Right lung (tissue), 10 donors: ENCODE measurements at places on chromosomes 6 and 20.

DNA sequence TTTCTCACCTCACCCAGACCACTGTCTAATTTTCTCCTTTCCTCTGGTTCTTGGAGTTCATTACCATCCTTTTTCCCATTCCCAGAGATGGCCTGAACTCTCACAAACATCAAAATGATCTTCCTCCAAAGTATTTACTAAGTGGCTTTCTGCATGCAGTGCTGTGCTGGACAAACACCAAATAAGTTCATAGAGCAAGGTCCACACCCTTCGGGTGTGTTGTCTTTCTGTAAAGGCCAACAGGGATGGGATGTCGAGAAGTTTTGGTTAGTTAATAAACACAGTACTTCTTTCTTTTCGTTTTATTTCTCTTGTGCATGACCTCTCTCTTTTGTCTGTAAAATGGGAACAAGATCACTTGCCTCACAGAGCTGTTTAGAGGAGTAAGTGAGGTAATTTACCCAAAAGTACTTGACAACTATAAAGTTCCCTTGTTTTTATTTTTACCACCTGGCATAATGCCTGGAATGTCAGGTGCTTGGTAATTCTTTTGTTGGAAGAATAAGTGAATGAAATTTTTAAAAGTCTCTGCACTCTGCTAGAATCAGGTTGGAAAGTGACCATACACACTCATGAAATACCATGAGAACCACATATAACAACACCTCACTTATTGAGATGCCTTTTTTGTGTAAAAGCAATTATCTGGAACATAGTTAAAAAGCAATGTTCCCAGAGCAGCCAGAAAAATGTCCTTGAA, 22.8 kb upstream of the CCN6 start:
- no peak for DNase-seq

DNA sequence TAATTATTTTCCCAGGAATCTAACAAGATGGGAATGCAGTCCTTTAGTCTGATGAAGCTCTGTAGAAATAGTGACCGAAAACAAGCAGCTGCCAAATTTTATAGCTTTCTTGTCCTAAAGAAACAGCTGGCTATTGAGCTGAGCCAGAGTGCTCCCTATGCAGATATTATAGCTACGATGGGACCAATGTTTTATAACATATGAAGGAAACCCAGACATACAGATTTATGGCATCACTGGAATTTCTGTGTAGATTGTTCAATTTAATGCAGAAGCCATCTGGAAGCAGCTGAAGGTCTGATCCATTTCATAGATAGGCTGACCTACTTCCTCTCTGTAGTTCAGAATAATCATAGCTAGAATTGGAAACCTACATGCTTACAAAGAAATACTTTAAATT, 11.8 kb upstream of the SNPH start:
- DNase-seq = peak; percentile 36

- no peak for DNase-seq
Measured at GRCh38 chr20:3209946-3210317, 634 bp downstream of the ITPA start.

- DNase-seq = no peak
Measured at GRCh38 chr6:24718449-24719124, 367 bp downstream of the C6orf62 start.

- peak; percentile 53 for DNase-seq
Measured at GRCh38 chr20:55406891-55407290, 598.4 kb downstream of the CBLN4 start.

DNA sequence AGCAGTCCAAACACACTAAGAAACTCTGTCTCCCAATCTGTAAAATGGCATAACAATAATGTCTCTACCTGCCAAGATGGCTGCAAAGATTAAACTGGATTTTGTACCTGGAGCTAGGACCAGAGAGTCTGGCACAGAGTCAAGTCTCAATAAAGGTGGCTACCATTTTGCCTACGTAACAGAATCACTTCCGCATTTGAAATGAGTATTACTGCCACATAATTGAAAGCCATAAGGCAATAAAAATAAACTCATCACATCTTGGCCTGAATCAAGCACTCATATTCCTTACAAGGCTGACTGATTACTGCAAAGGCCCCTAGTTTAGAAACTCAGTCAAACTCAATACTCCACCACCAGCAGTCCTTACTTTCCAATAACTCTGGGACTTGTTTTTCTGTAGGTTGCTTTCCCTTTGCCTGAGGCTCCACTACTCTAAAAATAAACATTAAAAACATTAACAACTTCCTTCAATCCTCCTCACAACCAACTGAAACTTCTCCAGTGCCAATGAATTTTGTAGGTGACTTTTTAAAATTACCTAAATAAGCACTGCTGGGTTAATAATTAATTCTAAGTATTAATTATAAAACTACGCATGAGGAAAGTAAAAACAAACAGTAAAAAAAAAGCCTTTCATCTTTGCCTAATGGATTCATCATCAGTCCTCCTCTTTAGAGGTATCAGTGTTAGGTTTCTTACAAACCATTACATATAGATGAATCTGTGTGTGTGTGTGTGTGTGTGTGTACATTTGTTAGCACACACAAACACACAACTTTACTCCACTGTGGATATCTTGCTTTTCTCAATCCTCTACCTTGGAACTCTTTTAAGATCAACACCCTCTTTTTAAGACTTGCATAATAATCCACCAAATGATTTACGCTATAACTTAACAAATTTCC, 3.7 kb downstream of the KIF16B start:
- DNase-seq = no peak
